ENCODE measurements at places on chromosomes 5 and 9.

DNA sequence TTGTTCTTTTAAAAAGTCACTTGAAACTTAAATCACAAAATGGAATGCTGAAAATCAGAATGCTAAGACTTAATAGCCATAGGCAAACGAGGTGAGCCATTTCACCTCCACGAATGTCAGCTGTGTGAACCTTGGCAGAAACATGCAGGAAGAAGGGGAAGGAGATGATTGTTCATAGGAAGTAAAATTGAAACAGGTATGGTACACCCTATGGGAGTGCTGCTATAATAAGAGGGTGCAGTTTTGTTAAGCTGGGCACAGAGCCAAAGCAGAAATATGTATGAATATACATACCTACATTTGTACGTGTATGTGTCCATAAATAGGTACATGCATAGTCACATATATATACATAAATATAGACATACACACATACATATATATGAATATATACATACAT, 51.0 kb upstream of the SPINK5 start:
- DNase-seq: no peak

DNA sequence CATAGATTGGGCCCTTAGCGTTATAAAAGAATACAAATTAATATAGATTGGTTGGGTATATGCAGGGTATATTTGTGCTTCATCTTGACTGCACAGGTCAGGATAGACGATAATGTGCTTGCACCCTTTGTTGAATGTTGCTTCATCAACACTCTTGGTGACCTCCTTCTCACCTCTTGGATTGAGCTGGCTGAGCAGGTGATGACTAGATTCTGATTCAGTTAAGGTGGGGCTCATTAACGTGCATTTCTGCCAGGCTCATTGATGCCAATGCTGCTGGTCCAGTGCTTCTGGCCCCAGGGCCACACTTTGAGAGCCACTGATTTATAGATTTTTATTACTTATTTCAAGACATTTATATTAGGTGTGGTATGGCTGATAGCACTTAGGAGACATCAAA, 27.7 kb downstream of the PCSK5 start:
- no peak for DNase-seq

DNA sequence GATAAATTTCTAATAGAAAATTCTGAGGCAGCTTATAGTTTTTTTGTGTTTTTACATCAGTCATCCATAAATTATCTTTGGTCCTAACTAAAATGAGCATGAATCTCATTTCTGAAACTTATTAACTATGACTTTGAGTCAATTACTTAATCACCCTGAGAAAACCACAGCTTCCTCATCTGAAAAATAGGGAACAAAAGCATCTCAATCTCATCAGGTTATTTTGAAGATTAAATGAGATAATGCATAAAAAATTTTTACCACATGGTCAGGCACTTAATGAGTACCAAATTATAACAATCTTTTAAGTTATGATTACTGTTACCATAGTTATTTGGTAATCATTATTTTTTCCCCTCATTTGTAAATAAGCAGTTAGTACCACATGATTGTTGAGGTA, 279.1 kb downstream of the MAST4 start:
- DNase-seq: no peak

DNA sequence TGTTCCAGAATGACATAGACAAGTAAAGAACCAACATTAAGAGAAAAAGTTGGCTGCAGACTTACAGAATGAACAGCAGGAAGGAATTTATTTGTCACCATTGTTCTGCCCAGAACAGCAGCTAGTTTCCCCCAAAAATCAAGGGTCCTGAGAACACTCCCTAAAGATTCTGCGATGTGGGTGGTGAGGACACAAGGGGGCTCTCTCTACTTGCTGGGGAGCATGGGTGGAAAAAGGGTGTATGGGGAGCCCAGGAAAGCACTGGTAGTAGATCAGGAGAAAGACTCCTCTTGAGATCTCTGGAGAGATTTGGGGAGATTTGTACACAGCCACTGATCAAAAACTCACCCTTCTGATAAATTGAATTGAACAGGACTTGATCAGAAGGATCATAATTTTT, 316.5 kb downstream of the KCTD16 start:
- no peak for DNase-seq

- DNase-seq: no peak
Measured at GRCh38 chr5:52043543-52043942, 660.3 kb downstream of the ISL1 start.

GRCh38 chr5:147508711-147509040, 1.2 kb downstream of the DPYSL3 start:
- DNase-seq: no peak

GRCh38 chr5:147188200-147189108, 46.4 kb upstream of the STK32A start:
- no peak for DNase-seq

DNA sequence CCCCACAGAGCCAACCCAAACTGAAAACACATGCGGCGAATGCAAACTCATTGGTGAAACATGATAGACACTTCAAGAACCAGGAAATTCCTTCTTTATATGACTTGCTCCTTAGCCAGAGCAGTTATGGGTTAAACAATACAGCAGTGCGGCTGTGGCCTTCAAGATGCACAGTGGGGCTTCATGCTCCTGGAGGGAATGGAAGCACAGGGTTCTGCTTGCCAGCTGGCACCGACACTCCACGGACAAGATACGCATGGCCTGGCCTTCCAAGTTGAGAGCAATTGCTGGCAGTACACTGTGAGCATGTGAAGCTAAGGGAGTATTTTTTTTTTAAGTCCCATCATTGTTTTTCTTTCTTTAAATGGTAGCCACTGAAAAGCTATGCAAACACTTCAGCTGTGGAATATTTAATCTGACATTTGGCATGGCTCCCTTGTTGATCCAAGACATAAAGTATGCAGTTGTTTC, 451.6 kb upstream of the CD180 start:
- no peak for DNase-seq

GRCh38 chr9:74358959-74359358, 138.2 kb upstream of the RORB start:
- DNase-seq: no peak

- no peak for DNase-seq
Measured at GRCh38 chr5:167406513-167406912, 884.9 kb upstream of the WWC1 start.

DNA sequence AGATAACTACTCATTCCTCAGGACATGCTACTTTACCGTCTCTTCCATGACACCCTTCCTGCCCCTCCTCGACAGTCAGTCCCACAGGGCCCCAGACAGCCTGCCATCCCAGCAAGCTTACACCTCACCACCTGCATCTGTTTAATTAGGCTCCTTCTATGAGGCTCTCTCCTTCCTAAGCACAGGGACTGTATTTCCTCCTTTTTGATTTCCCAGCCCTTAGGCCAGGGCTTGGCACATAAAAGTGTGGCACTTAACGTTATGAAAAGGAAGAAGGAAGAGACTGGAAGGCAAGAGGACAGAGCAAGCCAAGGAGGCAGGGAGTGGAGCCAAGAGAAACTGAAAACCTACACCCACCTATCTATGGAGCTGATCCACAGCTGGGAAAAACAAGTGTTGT, 146.8 kb downstream of the SIL1 start:
- no peak for DNase-seq

DNA sequence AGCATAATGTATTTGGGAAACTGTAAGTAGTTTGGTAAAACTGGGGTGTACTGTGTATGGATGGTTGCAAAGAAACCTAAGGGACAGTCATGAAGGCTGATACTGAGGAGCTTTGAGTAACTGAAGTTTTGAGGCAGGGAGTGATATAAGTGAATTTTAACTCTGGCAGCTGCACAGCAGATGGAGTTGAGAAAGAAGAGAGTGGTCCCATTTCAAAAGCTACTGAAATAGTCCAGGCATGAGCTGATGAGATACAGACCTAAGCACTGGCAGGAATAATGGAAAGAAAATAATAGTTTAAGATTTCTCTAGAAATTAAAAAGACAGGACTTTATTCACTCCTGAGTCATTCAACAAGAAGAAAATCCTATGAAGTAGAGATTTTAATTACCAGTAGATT, 232.0 kb downstream of the CHSY3 start:
- DNase-seq: no peak
